Temporal lobe (tissue), 4 donors: ENCODE measurements at places on chromosomes 5 and 9. TPM values are rescaled to one million over a fixed set of nuclear protein-coding genes. Genes with fewer than 3 reads are reported as not detected.

Gene IL13
- total RNA-seq, result not detected

Gene LCN1
- total RNA-seq, result not detected

Gene ZNF484
- 52.1 TPM for total RNA-seq

Gene HDHD3
- 5.4 TPM for total RNA-seq

Gene SLC34A3
- not detected for total RNA-seq

Gene C9orf85
- 13.3 TPM for total RNA-seq

Gene FBP2
- total RNA-seq, result not detected

Gene GLRA1
- total RNA-seq, result not detected

Gene DMRT2
- total RNA-seq, result not detected

Gene FRRS1L
- 65.9 TPM for total RNA-seq

Gene DIMT1
- 12.0 TPM for total RNA-seq

Gene AQP7
- total RNA-seq, result not detected

Gene PLPPR1
- 122 TPM for total RNA-seq

Gene PHF2
- 29.3 TPM for total RNA-seq

Gene NR2F1
- 36.1 TPM for total RNA-seq

Gene LCN15
- total RNA-seq, result not detected

Gene PRRX2
- 0.25 TPM for total RNA-seq

Gene GMCL2
- total RNA-seq, result not detected

Gene BARHL1
- total RNA-seq, result not detected

Gene CNTNAP3
- total RNA-seq, result 33.7 TPM

Gene HACD4
- 0.49 TPM for total RNA-seq

Gene TMEM215
- 0.25 TPM for total RNA-seq

Gene BTNL9
- total RNA-seq, result 2.2 TPM

Gene OLFM1
- total RNA-seq, result 75.5 TPM

Gene PCDHGB2
- 7.1 TPM for total RNA-seq

Gene FSD1L
- total RNA-seq, result 112 TPM

Gene SLCO6A1
- total RNA-seq, result 0.25 TPM

Gene LEAP2
- total RNA-seq, result 0.74 TPM

Gene ADAMTS16
- total RNA-seq, result 1.5 TPM

Gene AGXT2
- total RNA-seq, result not detected

Gene SPACA9
- total RNA-seq, result 2.5 TPM

Gene C5orf58
- not detected for total RNA-seq

Gene PCDHB5
- total RNA-seq, result 7.6 TPM

Gene SPINK7
- not detected for total RNA-seq

Gene NUTM2G
- not detected for total RNA-seq

Gene EGFLAM
- total RNA-seq, result 4.2 TPM

Gene PCDHA4
- total RNA-seq, result 15.7 TPM

Gene GPR21
- 10.3 TPM for total RNA-seq

Gene TAF11L11
- total RNA-seq, result not detected

Gene SYK
- total RNA-seq, result 1.2 TPM

Gene ACTBL2
- total RNA-seq, result not detected

Gene WDR38
- 0.25 TPM for total RNA-seq

Gene SHISAL2B
- 0.49 TPM for total RNA-seq

Gene C9orf153
- 0.25 TPM for total RNA-seq

Gene MCC
- total RNA-seq, result 10.3 TPM

Gene SLC6A18
- total RNA-seq, result not detected

Gene ADGRV1
- 150 TPM for total RNA-seq

Gene TAF11L5
- not detected for total RNA-seq

Gene ZNF879
- 10.8 TPM for total RNA-seq

Gene HTR4
- 0.49 TPM for total RNA-seq

Gene RNF224
- under 0.01 TPM for total RNA-seq

Gene TEX48
- not detected for total RNA-seq

Gene GPRIN1
- 104 TPM for total RNA-seq

Gene HTR1A
- 8.4 TPM for total RNA-seq
